Right lung (tissue), 10 donors: ENCODE measurements at places on chromosomes 16 and 17. TPM values are rescaled to one million over a fixed set of nuclear protein-coding genes. Genes with fewer than 3 reads are reported as not detected.

The TSPAN10 gene
- polyA plus RNA-seq, result 3.1 TPM

The FLYWCH2 gene
- polyA plus RNA-seq, result 19.8 TPM

The TEDC2 gene
- 8.0 TPM for polyA plus RNA-seq

The IKZF3 gene
- 1.3 TPM for polyA plus RNA-seq

The MYADML2 gene
- polyA plus RNA-seq, result 0.22 TPM

The ZP2 gene
- 5.3 TPM for polyA plus RNA-seq

The TLCD3B gene
- polyA plus RNA-seq, result 0.97 TPM

The KRT31 gene
- not detected for polyA plus RNA-seq

The PIRT gene
- polyA plus RNA-seq, result 0.06 TPM

The CSH1 gene
- polyA plus RNA-seq, result 9.5 TPM

The KRTAP17-1 gene
- polyA plus RNA-seq, result not detected

DNA sequence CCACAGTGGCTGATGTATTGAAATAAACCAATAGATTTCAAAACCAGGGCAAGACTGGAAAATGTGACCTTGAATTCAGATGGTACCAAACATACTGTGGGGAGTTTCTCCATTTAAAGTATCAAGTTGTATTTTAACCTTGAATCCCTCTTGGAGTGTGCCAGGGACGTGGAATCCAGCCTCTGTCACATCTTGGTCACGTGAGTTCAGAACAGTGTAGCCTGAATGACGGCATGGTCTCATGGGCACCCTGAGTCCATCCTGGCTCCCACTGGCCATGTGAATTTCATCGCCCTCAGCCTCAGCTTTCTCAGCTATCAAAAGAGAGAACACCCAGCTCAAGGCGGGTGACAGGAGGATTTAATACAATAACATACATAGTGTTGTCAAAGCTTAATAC lies 6.8 kb downstream of the ZNF771 start:
- no peak for DNase-seq

DNA sequence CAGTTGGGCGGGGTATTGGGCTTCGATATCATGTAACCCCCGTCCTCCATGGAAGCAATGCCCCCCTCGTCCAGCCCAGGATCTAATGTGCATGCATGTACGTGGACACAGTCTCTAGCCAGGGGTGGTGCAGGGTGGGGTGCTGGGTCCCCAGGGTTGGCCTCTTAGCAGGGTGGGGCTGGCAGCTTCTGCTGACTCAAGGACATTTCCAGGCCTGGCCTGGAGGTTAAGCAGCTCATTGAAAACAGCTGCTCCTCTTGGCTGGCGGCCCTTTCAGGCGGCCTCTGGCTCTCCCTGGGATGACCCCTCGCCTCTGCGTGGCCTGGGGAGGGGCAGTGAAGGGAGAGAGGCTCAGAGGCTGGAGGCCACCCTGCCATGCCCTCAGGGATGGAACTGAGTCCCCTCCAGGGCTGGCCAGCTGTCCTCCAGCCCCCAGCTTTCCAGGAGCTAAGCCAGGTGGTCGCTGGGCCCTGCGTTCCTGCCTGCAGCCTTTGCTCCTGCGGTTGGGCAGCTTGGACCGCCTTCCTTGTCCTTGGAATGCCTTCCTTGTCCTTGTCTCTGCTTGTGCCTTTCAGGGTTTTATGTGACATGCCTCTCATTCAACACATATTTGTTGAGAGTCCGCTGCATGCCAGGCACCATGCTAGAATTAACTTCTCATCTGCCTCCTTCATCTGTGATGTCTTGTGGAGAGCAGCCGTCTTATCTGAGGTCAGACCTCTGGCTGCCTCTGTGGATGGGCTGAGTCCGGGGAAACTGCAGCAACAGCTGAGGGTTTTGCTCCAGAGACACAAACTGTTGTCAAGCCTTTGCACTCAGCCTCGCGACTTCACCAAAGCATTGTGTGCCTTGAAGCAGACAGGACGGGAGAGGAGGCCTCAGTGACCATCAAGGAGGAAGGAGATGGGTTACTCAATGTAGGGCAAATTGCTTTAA lies 26.6 kb downstream of the MRC2 start:
- DNase-seq, result peak; percentile 81

- no peak for DNase-seq
These were observed 113.0 kb upstream of the CIBAR2 start for GRCh38 chr16:85225257-85225656.

DNA sequence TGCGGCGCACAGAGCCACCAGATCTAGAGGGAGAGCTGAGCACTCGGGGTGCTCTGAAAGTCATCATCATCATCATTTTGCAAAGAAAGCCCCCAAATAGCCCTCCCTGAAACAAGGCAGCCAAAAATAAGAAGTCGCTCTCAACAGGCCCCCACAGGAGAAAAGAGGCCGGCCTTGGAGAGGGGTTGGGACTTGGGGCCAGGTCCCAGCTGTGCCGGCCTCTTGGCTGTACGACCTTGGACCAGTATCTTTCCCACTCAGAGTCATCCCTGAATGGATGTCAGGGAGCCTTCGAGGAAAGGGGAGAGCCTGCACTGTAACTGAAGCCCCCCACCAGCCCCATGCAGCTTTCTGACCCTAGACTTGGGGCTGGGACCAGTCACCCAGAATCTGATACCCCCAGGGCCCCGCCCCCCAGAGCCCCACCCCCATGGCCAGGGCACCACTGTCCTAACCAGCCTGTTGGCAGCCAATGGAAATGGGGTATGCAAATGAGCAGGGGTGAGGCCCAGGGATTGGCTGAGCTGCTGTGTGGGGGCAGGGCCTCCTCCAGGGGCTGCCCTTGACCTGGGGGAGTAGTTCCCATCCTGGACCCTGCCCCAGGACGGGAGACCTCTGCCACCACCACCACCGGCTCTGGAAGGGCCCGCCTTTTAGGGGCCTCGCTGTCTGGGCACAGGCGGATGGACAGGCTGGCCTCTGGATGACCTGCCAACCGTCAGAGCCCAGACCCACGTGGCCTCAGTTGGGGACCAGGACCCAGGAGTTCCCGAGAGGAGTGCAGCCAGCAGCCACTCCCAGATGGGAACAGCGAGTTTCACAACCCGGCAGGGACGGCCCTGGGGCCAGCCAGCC lies 15.4 kb downstream of the ZFPM1 start:
- no peak for DNase-seq

DNA sequence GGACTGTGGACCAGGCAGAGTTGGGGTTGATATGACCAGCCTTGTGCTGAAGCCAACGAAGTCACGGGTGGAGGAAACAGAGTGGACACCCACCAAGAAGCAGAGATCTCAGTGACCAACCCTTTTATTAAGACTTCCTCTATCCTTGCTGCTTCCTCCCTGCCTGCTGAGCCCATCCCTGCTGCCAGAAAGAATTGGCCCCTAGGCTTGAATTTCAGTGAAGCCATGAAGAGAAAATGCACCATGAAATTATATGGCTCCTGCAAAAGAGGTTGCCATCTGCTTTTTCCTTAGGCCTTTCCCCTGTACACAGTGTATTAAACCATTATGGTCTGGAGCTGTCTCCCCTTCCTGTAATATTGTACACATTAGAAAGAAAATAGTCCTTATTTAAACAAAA lies 246.7 kb downstream of the HS3ST3B1 start:
- DNase-seq, result no peak

DNA sequence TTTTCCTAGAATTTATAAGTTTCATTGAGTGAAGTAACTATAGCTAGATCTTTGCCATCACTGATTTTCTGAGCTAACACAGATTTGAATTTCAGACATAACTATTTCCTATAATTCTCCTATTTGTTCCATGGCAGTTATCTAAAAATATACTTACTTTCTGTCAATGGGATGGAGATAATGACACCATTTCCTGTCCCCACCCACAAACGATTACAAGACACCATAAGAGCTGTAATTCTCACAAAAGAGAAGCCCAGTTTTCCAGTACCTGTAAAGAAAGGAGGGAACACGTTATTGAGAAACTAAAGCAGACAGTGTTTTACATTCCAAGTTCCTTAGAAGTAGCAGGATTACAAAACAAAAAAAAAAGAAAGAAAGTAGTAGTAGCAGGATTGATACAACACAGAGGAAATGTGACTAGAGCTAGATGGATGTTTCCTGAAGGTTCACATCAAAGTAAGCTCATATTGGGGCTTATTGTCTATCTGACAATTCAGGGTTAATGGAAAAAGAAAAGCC lies 110.9 kb upstream of the TOB1 start:
- DNase-seq, result no peak

DNA sequence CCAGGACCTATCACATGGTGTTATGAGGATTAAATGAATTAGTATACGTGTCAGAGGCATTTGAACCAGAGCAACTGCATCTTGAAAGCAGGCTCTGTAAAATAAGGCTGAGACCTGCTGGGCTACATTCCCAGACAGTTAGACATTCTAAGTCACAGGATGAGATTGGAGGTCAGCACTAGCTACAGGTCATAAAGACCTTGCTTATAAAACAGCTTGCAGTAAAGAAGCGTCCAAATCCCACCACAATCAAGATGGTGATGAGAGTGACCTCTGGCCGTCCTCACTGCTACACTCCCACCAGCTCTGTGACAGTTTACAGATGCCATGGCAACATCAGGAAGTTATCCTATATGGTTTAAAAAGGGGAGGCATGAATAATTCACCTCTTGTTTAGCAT lies 71.8 kb downstream of the IRF8 start:
- no peak for DNase-seq

DNA sequence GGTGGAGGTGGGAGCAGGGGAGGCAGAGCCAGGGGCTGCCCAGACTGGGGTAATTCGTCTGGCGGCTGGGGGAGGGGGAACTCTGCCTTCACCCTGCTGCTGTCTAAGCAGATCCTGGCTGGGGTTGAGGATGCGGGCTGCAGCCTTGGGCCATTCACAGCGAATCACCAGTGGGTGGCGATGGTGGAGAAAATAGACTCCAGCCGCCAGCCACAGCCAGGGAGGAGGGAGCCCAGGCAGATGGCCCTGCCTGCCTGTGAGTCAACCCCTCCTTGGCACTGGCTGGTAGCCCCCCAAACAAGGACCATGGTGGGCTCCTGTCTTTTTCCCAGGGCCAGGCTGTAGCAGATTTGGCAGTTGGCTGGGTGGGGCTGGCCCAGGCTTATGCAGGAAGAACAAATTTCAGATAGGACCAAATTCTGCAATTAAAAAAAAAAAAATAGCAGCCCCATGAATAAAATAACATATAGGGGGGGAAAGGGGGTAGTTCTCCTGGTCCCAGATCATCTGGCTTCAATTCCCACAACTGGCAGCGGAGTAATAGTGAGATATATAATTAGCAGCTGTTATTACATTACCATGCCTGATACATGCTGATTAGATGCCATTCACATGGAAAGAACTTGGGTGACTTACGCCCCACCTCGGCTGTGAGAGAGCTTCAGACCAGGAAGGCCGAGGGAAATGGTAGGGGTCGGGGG lies 41.5 kb upstream of the CDH5 start:
- DNase-seq, result no peak

- no peak for DNase-seq
These were observed 22.9 kb downstream of the DHRS7B start for GRCh38 chr17:21149621-21150020.

- peak; percentile 97 for DNase-seq
These were observed 1.5 kb downstream of the COL1A1 start for GRCh38 chr17:50199803-50200456.

GRCh38 chr16:67011274-67011673 lies 17.7 kb upstream of the CBFB start:
- DNase-seq, result no peak

- no peak for DNase-seq
These were observed 31.8 kb downstream of the MRM1 start for GRCh38 chr17:36632916-36633771.

- no peak for DNase-seq
These were observed 16.6 kb downstream of the KIAA0753 start for GRCh38 chr17:6623941-6624340.

DNA sequence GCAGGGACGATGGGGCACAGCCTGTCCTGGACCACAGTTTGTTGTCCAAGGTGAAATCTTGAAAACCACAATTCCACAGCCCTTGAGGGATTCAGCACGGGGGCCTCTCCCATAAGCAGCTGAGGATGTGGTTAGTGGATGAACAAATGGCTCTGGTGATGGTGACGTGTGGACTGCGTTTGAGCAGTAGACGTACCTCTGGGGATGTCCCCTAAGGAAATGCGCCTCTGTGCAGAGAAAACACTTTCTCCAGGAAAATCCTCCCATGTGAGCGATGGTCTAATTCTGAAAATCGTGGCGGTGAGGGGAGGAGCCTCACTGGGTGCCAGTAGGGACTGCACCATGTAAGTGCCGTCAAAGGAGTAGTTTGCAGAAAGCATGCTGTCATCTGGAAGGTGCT lies 2.7 kb upstream of the SEPTIN12 start:
- DNase-seq, result no peak

GRCh38 chr17:49016775-49017463 lies 19.7 kb downstream of the IGF2BP1 start:
- peak; percentile 85 for DNase-seq

- DNase-seq, result no peak
These were observed 7.1 kb upstream of the LASP1NB start for GRCh38 chr17:38918129-38918913.

GRCh38 chr16:47392081-47392480 lies 68.8 kb downstream of the ITFG1 start:
- DNase-seq, result no peak
